AG04450 (cell line): ENCODE measurements at places on chromosomes 4 and X.

DNA sequence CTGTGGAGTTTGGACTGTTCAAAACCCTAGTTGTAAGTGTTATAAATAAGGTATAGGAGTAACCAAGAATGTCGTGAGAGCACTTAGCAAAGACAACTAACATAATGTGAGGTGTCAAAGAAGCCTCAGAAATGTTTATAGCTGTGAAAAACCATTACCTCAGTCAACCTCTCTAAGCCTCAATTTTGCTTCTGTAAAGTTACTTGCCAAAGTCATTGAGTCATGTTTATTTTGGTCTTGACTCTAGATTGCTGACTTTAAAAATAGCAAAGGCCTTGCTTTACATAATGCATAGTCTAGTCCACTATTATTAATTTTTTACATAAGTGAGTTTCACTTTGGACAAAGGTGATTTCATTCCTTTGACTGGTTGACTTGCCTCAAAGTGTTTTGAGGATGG lies 257.6 kb upstream of the CXXC4 start:
- no peak for DNase-seq

DNA sequence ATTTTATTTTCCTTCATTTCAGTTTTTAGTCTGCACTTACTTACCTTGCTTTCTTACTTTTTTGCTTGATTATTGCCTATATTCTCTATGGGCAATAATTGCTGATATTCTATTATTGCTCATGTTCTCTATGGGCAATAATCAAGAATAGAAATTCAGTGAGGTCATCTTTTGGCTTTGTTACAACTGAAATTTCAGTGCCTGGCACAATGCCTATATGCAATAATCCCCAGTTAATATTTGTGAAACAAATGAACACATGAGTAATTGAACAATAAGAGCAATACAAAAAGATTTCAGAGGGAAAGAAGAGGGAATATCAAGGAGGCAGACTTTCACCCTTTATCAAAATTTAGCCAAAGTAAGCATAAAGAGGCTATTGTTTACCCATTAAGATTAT lies 48.6 kb upstream of the ARSJ start:
- no peak for DNase-seq

DNA sequence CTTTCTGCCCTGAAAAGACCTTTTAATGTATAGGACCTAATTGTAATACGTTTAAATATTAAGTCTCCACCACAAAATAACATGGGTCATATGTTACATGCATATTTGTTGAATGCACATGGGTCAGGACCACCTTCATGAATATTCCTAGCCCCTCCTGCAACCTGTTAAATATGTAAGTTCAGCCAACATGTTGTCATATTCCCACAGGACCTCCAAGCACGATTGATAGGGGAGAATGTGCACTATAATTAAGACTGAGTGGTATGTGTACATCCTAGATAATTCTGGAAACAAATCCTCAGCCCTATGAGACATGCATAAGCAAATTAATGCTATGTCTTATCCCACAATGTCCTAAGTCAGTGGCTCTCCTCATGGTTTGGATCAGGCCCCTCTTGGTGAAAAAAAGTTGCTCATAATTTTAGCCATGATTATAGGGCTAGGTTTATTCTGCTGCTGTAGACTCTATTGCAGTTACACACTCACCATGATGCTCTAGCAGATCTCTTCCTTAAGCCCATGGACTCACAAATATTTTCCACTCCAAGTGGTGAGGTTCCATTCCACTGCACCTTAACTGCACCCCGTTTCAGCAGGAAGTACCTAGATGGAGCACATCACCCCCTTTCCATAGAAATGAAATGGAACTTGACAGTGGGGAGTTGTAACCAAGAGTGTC lies 10.2 kb downstream of the TIGD2 start:
- no peak for DNase-seq

DNA sequence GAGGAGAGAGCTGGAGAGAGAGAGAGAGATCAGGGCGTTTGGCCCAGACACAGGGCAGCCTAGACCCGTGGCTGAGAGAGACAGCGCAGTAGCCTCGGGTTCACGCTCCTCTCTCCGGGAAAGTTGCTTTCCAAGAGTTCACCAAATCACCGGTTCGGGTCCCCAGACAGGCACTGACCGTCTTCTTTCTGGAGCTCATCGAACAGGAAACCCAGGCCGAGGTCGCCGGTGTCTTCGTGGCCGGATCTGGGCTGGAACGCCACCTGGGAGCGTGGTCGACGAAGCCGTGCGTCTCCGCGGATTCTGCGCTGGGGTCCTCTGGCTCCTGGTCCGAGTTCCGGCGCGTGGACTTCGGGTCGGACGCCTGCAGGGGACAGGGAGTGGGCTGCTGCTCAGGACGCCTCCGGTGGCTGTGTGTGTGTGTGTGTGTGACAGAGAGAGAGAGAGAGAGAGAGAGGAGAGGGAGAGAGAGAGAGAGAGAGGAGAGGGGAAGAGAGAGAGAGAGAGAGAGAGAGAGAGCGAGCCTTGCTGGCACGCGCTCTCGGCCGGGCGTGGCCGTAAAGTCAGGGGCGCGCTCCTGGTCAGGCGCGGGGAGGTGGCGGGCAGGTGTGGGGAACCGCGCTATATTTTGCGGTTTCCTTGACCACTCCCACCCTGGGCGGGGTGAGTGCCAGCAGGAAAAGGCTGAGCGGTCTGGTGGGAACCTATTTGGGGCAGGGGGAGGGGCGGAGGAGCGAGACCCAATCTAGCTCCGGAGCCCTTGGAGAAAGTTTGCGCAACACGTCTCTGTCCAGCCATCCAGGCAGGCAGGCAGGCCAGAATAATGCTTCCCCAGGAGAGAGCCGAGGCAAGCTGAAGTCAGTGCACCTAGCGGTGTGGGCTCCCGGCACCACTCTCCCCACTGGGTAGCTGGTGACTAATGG lies 62.1 kb downstream of the RHOXF2B start:
- DNase-seq = no peak

DNA sequence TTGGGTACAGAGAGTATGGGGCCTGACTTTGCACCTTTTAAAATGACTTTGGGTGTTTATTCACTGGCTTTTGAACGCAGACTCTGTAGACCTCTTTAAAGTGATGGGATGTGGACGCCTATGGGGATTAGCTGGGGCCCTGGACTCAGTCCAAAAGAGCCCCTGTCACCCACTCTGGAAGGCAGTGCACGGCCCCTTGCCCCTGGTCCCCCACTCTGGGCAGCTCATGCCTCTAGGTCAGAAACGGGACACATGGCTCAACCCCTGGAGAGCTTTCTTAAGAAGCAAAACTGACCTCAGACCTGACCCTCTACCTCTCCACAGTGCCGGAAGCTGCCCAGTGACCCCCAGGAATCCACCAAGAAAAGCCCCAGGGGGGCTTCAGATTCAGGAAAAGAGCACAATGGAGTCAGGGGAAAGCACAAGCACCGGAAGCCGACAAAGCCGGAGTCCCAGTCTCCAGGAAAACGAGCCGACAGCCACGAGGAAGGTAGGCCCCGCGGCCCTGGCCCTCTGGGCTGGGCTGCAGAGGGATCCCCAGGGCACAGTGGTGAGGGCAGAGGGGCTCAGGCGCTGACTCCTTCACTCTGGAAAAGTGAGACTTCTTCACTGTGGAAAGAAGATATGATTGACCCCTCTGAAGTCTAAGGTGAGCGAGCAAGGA lies 38.4 kb downstream of the BCORL1 start:
- DNase-seq = no peak

DNA sequence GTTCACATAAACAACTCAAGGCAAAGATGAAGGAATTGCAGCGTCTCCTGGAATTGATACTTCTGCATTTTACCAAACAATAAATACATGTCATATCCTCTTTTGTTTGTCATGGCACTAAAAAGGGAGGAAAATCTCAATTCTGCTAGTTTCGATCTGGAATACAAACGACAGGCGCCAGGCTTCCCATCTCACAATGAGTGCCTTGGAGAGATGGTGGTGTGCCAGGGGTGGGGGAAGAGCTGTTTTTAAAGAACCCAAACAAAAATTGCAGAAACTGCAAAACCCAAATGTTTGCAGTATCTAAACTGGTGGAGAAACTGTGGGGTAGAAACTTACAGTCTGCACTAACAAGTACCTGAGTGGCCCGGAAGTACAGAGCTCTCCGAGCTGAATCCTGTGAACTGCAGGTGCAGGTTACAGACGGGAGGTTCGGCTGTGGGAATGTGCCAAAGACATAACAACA lies 53.0 kb upstream of the KLF3 start:
- DNase-seq = no peak

- no peak for DNase-seq
Measured at GRCh38 chrX:132058975-132059374, 35.9 kb downstream of the STK26 start.

DNA sequence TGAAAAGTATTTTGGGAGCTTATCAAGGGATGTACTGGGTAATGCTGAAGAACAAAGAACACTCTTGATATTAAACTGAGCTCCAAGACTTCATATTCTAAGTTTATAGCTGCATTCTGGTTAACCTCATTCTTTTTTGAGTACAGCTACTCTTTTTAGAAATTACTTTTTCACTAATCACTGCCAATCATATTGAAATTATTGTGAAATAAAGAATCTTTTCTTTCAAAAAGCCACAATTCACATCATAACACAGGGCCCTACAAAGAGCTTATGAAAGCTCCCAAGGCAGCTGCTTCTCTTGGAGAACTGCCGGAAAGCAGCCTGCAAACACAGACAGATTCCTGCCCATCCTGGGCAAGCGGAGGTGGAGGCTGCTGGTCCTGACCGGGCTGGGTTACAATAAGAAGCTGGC lies 121.4 kb downstream of the RNF150 start:
- no peak for DNase-seq

GRCh38 chr4:152062936-152063620 lies 302.3 kb upstream of the GATB start:
- no peak for DNase-seq

DNA sequence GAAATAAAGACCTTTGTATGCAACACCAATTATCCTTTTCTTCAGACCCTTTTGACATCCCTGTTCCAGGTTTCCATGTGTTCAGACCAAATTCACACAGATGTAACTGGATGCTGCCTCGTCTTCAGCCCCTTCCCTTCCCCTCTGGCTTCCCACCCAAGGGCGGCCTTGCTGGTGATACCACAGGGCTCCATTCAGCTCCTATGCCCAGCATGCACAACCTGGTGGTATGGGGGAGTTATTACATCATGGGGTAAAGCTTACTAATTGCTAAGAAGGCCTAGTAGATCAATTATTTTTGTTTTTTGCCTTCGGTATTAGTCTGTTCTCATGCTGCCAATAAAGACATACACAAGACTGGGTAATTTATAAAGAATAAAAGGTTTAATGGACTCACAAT lies 317.0 kb upstream of the CXXC4 start:
- DNase-seq = no peak

- no peak for DNase-seq
Measured at GRCh38 chr4:7803992-7804755, 135.5 kb downstream of the AFAP1 start.

- DNase-seq = no peak
Measured at GRCh38 chrX:101736651-101737050, 77.0 kb upstream of the ARMCX2 start.

GRCh38 chr4:158724637-158725036 lies 1.4 kb upstream of the PPID start:
- no peak for DNase-seq

DNA sequence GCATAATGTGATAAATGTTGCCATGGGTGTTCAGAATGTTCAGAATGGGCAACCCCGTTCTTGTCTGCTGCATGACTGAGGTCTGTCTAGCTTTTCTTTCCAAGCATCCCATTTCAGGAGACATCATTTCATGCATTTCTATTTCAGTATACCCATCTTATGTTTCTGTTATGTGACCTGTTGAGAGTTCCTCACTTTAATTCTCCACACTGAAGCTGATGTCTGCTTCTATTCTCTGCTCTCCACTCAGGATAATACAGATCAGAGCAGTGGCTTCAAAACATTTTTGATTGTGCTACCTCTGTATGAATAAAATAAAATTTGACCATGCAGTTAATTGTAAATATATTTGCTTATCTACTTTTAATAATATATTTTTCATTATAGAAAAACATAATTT lies 398.6 kb downstream of the ARHGAP24 start:
- DNase-seq = no peak

DNA sequence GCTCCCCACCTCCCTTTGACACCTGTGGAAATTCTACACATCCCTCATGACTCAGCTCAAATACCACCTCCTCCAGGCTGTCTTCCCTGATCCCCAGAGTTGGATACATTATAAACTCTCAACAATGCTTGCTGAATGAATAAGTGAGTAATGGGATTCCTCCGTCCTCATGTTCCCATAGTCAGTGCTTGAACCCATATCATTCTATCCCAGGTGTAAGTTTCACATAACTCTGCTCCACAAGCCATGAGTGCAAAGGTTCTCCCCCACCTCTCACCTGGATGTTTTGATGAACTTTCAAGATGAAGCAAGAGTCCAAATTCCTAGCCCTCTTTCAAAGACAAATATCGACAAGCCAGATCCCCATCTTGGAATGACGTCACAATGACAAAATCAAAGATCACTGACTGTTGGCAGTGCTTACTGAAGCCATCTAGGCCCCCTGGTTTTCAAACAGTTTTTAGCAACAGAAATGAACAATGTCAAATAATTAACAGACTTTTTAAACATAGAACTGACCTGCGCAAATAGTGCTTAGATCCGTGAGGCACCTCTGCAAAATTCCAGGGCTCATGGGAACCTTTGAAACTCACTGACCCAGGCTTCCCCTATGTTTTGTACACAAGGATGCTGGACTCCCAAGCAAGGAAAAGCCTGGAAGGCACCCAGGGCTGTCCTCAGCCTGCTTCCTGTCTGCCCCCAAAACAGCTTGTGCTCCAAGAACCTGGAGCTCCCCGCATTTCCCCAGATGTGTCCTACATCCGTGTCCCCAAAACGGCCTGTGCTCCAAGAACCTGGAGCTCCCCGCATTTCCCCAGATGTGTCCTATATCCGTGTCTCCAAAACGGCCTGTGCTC lies 4.0 kb downstream of the SLC2A9 start:
- DNase-seq = no peak
